ENCODE measurements at places on chromosomes 3 and 15.

DNA sequence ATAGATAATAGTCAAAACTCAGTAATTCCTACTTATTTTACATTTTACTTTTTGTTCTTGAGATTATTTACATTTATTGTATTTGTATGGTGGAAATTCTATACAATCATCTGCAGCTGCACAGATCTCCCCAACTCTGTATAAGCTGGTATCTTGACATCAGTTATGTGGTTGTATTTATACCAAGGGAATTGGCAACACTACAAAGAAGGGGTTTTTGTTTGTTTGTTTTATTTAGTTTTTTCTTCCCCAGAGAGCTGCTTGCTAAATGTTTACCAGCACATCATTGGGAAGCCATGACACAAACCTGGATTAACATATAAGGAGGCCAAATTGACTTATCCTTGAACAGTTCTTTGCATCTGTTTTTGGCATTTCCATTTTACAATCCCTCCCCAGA lies 389.2 kb upstream of the KCNMB2 start:
- DNase-seq = no peak

GRCh38 chr15:22872936-22873701 lies 34.7 kb downstream of the NIPA2 start:
- DNase-seq = no peak

GRCh38 chr3:71503525-71504249 lies 79.8 kb downstream of the FOXP1 start:
- no peak for DNase-seq

GRCh38 chr3:103991461-103992115 lies 1375.1 kb upstream of the ALCAM start:
- DNase-seq = no peak

DNA sequence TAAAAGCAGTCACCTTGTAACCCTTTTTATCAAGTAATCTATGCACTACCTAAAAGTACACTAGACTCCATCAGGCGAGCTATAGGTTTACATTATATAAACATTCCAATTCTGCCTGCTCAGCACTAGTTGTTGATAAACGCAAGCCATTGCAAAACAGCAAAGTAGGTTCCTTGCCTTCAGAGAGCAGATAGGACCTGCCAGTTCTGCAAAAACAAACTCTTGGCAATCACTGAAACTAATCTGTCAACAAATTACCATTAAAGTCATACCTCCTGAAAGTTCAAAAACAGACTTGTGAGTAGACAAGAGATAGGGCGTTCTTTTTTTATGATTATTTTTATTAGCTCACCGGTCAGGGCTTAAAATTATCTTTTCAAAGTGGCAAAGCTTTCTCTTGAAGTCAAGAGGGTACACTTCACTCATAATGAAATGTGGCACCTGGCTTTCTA lies 392.5 kb downstream of the FOXP1 start:
- DNase-seq = no peak

- no peak for DNase-seq
Observed at GRCh38 chr15:29143293-29143692, 126.3 kb downstream of the NSMCE3 start.

DNA sequence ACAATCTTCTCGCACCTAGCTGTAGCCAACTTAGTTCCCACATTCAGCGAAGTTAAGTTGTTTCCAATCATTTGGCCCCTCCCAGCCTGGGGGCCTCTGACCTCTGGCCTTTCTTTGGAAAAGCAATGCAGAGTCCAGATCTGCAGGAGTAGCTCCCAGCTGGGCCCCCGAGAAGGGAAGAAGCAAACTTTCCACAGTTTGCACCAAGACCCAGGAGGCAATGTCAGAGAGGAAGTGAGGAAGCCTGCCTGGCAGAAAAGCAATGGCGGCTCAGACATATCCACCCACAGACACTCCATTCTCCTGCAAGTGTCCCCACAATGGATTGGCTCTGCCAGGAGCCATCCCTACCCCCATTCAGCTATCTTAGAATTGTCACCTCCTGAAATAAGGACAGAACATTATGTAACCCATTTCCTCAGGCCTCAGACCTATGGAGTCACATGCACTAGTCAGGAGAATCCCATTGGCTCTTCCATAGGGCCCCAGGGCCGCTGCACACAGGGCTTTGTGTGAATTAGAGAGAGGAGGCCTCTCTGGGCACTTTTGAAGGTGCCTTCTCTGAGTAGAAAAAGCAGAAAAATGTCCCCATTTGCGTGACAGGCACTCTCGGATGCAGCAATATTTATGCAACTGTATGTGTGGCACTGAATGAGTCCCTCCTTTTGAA lies 3.0 kb upstream of the BUB1B start:
- no peak for DNase-seq

DNA sequence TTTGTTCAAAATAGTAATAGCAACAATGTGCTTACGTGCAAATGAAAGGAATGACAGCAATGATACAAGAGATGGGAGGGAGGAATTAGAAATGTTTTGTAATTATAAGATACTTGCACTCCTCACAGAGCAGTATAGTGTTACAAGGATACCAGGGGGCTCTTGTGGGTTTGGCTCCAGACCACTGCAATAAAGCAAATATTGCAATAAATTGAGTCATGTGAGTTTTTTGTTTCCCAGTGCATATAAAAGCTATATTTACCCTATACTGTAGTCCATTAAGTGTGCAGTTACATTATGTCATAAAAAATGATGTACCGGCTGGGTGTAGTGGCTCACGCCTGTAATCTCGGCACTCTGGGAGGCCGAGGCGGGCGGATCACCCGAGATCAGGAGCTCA lies 864.3 kb downstream of the NSUN3 start:
- DNase-seq = no peak

GRCh38 chr15:73948982-73949381 lies 22.7 kb downstream of the LOXL1 start:
- no peak for DNase-seq

- peak; percentile 73 for DNase-seq
Observed at GRCh38 chr3:46987743-46988401, 8.4 kb downstream of the NBEAL2 start.

GRCh38 chr3:126537730-126538281 lies 13.9 kb downstream of the CHST13 start:
- no peak for DNase-seq
